Activated T-helper 17 cell treated with anti-CD3 and anti-CD28 coated beads, Interleukin-2, amount 50 U/mL, for 72 hours (primary cell): ENCODE measurements at places on chromosomes 11 and 22.

DNA sequence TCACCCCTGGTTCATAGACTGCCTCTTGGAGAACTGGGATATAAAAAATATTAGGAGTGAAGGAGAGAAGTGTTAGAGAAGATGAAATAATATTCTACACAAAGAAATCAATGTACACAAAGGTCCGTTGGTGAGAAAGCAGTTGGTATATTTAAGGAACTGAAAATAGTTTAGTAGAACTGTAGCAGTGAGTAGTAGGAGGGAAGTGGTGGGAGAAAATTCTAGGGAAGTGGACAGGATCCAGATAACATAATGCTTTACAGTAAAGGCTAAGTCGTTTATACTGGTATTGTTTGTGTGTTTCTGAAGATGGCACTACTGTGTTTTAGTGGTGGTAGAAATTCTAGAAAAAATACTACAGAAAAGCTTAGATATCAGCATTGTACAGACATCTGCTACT, 120.8 kb upstream of the CHORDC1 start:
- no peak for ATAC-seq

DNA sequence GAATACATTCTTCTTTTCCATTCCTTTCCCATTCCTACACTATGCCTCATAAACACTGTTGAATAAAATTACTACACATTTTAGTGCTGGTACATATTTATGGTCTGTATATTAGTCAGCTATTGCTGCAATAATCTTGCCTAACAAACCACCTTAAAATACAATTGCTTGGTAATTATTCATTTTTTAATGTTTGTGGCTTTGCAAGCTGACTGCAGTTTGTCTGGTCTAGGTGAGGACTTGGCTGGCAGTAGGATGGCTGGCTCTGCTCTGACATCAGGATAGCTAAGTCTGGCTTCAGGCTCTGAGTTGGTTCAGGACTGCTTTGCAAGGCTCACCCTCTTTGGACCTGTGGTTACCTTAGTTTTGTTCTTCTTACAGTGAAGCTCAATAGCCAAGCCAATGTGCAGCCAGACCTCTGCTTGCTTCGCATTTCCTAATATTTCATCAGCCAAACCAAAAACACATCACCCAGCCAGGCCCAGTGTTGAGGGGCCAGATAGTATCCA, 913.4 kb upstream of the RAG2 start:
- ATAC-seq, result no peak

DNA sequence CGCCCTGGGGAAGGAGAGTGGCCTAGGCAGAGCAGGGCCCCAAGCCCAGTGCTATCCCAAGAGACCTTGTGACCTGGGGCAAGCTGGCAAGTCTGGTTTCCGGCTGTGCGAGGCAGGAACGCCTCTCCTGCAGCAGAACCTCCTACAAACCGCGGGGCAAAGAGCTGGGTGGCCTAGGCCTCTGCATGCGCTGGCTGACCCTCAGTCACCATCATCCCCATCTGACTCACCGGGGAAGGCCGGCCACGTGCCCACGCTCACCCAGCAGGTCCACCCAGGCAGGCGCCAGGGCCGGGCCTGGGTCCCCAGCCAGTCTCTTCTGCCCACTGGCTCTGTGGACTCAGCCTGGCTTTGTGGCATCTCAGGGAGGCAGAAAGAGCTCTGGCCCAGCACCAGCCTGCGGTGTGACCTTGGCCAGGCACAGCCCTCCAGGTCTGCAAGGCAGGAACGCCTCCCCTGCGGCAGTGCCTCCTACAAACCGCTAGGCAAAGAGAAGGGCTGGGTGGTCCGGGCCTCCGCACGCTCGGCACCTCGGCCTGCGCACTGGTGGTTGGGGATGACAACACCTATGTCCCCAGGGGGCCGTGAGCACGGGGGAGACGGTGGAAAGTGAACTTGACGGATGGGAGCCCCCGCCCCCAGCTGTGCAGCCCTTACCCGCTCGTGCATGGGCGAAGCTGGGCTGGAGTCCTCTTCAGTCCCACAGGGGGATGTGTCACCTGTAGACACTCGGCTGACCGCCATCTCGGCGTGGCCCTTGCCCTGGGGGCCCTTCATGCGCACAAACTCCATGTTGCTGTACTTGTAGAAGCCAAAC, 38.2 kb downstream of the KIAA0930 start:
- ATAC-seq, result no peak

- ATAC-seq, result peak; percentile 40
Observed at GRCh38 chr11:75668451-75669297, at the start of gene MAP6. Gene MAP6 (minus strand): TSS chr11:75669038. CDS start chr11:75668369, 669 bp downstream.

DNA sequence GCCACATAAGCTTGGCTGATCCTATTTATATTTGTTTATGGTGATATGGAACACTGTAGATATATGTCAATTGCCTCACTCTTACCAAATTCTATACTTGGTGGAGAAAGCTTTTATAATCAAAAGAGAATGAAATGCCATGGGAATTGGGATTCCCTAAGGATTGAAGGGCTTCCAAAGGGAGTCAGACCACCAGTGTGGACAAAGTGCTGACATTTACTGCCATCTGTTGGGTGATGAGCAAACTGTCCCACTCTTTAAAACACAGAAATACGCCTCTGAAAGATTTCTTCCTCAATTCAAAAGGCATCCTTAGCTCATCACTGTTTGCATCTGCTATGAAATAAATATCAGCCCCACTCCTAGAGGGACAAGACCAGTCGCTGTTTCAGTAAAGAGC, 7.1 kb downstream of the SLC1A2 start:
- no peak for ATAC-seq

- ATAC-seq, result no peak
Observed at GRCh38 chr11:15602785-15603567, 488.3 kb downstream of the INSC start.
